ENCODE measurements at places on chromosomes 11 and 22.

- DNase-seq, result no peak
Observed at GRCh38 chr11:15159085-15159484, 44.4 kb downstream of the INSC start.

DNA sequence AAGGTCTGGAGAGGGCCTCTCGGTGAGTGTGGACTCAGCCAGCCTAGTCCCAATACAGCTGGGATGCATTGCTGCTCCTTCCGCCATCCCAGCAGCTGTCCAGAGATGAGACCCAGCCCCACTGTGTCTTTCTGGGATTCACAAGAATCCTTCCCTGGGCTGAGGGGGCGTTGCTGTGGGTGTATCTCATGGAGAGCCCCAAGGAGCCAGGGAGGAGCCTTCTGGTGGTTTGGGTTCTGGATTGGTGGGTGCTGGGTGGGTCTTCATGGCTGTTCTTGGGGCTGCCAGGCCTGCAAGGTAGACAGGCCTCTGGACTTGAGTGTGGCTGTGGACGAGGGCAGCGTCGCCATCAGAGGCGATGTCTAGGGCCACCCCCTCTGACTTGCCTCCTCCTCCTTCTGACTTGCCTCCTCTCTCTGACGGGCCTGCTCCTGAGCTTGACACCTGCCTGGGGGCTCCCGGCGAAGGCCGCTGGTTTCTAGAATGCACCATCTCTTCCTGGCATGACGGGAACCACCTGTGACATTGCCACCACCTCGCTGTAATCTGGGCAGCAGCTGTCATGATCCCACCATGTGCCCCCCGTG lies 17.2 kb downstream of the KCNQ1 start:
- no peak for DNase-seq

- DNase-seq, result no peak
Observed at GRCh38 chr11:67409781-67410368, 5.6 kb upstream of the CARNS1 start.

- no peak for DNase-seq
Observed at GRCh38 chr22:35401863-35402262, 1.9 kb downstream of the MCM5 start.

All from effector CD4-positive, alpha-beta T cell (primary cell).